NCI-H460 (cell line): ENCODE measurements at places on chromosomes 2 and 18.

GRCh38 chr2:71151620-71152019 is 21.2 kb downstream of the MPHOSPH10 start:
- no peak for DNase-seq

- no peak for DNase-seq
These were observed 29.6 kb upstream of the ZCCHC2 start for GRCh38 chr18:62493033-62493862.

DNA sequence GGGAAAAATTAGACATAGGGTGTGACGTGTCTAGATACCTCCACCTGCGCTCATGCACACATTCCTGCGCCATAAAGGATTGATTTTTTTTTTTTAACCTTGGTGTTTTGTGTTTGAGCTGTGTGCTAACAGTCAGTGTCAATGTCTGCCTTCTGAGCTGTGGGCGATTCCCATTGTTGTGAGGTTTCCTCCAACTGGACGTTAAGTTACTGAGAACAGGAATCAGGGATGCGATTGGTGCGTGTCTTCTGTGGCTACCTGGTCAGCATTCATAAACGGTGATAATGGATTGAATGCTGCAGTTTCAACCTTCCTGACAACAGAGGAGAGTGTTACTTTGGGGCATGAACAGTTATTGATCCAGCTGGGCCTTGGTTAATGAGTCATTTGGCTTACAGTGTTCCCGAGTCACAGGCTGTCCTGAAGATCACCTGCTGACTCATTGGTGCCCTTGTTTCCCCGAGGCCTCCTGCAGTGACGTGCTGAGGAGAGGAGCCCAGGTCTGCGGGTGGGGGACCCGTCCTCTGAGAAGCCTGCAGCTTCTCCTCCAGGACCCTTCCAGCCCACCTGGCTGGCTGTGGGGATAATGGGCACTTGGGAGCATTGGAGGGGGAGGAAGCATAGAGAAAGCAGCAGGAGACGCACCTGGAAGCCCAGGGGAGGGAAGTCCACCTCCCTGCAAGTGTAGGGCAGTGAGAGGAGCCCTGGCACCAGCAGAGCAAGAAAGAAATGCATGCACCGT is 25.8 kb upstream of the CABYR start:
- no peak for DNase-seq

GRCh38 chr2:27705851-27706622 is 42.3 kb downstream of the SLC4A1AP start:
- peak; percentile 87 for DNase-seq

DNA sequence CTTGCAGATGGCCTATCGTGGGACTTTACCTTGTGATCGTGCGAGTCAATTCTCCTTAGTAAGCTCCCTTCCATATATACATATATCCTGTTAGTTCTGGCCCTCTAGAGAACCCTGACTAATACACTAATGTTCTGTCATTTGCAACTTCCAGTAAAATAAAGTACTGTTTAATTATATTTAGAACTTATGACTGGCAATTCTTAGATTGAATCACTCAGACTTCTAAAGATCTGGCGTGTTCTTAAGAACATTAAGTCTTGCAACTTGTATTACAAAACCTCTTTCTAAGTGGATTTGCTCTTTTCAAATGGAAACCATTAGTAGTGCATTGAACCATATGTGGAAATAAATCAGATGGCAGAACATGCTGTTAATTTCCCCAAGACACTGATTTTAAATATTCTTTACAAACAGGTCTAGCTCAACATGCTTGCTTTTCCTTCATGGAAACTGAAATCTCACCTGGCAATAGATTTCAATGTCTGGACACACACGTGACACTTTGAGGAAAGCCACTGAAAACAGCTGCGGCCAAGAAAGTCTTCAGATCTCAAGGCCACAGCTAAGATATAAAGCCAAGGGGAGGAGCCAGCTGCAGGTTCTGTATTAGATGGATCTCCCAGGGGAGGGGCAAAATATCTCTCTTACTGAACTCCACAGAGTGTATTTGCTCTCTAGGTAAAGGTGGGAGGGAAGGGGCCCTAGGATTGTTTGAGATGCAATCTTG is 50.6 kb downstream of the PMAIP1 start:
- DNase-seq = no peak

DNA sequence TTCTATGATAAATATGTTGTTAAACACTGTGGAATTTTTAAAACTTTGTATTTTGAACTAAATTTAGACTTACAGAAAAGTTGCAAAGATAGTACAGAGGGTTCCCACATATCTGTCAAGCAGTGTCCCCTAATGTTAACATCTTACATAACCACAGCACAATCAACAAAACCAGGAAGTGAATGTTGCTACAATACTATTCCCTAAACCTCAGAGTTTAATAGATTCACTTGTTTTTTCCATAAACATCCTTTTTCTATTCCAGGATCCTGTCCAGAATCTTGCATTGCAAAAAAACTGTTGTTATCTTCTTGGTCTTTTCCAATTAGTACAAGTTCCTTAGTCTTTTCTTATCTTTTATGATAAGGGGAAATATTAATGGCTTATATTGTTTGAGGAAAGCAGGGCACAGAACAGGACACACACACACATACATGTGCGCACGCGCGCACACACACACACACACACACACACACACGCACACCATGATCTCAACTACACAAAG is 251.1 kb upstream of the TRIB2 start:
- DNase-seq = no peak

DNA sequence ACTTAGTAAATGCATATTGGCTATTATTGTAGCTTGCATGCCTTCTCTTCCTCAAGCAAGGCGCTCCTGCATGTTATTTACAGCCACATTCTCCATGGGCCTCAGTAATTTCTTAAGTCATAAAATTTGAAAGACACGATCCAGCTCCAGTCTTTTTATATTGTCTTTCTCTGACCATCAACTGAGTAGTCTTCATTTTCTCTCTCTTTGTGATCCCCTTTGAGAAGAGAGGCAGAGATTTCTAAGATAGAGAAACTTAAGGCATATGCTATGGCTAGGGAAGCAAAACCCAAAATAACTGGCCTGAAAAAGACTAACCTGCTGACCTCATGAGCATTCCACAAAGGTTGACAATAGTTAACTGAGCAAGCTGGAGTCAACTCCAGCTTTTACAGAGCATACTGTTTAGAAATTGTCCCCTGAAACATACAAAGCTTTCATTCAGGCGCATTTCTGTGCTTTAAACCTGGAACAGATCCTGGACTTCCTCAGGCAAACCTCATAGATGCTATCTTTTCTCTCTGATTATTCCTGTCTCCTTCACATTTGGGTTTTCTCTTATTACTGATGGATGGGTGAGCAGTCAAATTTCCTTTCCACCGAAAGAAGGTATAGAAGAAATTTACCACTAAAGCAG is 4.6 kb downstream of the DPP4 start:
- no peak for DNase-seq

DNA sequence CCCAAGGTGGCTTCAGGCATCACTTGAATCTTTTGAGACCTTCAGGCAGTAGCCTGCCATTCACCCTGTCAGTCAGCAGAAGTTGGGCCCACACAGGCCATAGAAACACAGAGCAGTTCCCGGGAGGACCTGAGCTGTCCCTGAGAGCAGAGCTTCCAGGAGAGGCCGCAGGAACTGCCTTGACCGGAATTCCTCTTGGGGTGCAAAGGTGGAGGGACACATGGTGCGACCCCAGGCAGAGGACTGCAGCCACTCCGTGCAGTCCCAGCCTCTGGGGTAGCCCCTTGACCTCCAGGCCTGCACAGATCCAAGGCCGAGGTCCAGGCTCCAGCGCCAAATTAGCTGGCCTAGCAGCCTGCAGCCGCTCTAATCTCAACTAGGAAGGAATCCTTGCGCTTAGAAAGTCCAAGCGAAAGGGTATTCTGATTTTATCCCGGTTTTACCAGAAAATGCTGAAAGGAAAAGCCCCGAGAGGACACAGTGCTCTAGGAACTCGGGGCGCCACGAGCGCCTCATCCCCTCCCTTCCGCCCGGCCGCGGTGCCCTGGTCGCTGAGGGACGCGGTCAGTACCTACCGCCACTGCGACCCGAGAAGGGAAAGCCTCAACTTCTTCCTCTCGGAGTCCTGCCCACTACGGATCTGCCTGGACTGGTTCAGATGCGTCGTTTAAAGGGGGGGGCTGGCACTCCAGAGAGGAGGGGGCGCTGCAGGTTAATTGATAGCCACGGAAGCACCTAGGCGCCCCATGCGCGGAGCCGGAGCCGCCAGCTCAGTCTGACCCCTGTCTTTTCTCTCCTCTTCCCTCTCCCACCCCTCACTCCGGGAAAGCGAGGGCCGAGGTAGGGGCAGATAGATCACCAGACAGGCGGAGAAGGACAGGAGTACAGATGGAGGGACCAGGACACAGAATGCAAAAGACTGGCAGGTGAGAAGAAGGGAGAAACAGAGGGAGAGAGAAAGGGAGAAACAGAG is 5.4 kb downstream of the SIX2 start:
- DNase-seq = no peak

GRCh38 chr2:44389895-44390294 is 28.1 kb downstream of the CAMKMT start:
- DNase-seq = no peak

- no peak for DNase-seq
These were observed 1060.3 kb downstream of the DSC3 start for GRCh38 chr18:29982218-29982617.

GRCh38 chr2:169426069-169426663 is 53.1 kb upstream of the BBS5 start:
- no peak for DNase-seq

GRCh38 chr18:74060579-74060978 is 87.1 kb downstream of the FBXO15 start:
- DNase-seq = no peak

DNA sequence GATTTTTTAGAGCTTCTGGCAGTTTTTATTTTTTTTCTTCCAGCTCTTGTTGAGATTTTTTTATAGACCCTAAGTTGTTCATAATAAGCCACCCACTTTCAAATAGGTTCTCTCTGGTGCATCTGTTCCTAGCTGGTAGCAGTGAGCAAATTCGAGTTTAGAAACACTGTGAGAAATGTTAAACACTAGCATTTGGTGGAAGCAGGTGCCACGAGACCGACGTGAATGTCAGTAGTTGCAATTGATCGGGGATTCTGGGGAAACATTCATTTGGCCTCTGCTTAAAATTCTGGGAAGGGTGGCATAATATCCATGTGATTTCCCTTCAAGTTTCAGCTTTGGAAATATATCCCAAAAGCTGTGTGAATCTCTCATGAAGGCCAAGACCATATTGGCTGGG is 435.0 kb downstream of the RNF144A start:
- no peak for DNase-seq

- no peak for DNase-seq
These were observed 35.4 kb downstream of the FBXO11 start for GRCh38 chr2:47870641-47871540.

DNA sequence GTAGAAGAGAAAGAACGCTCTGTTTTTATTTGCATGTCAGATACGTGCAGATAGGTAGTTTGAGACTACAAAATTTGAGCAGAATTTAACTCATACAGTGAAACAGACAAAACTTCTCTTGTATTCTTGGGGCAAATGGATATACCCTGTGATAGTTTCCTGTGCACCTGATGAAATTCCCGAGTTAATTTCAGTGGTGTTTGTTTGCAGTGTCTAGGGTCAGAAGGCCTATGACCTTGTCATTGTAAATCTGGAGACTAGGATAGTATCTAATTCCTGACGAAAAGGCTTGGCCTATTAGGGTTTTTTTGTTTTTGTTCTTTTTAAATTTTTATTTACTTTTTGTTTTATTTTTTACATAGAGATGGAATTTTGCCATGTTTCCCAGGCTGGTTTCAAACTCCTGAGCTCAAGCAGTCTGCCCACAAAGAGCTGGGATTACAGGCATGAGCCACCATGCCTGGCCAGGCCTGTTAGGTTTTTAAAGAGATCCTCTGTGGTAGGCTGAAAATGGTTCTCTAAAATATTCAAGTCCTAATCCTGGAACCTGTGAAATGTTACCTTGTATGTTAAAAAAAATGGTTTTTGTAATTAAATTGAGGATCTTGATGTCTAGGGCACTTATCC is 17.6 kb downstream of the LCLAT1 start:
- no peak for DNase-seq

DNA sequence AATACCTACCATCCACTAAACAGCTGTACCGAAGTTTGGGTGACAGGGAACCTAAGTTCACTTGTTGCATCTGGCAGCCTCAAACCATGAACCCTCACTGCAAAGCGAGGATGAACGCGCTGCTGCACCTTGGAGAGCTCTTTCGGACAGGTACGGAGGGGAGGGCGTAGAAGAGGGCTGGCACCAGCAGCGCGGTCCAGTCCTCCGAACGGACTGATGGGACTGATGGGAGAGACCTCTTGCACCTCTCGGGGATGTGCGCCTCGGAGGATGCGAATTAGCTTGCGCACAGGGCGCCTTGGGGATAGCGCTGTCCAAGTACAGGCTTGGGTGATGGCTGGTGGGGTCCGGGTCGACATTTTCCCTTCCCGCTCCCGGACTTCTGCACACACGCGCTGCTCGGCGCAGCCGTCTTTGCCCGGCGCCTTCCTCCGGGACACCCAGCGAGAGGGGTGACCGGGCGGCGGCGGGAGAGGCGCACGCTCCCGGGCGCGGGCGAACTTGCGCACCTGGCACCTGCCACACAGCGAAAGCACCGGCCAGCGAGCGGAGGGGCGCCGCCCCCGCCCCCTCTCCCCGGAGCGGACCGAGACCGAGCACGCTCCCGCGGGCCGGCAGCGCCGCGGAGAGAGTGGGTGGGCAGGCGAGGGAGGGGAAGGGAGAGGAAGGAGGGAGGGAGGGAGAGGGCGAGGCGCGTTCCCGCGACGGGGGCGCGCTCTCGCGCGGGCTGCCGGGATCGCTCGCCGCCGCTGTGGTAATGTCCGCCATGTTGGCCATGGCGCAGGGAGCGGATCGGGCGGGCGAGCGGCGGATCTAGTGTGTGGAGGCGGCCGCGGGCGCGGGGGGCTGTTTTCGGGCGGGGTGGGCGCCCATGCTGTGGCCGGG is at the start of gene EPC2:
Gene EPC2 (plus strand): TSS at position 754 of the 885 bp plus-strand sequence. CDS start 267 bp downstream, outside the sequence.
- DNase-seq = peak; percentile 69

DNA sequence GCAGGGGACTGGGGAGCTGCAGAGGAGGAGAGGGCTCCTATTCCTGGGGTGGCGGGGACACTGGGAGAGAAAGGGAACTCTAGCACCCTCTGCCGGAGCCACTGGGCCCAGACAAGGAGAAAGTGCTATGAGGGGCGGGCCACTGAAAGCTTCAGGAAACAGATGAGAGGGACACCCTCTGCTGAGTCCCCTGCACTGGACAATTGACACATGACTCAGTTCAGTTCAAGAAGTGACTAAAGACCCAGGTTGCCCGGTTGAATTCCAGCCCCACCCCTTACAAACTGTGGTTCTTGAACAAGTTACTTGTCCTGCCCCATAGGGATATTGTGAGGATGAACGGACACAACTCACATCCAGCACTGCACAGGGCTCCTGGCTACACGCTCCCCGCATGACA is 5.0 kb downstream of the RUFY4 start:
- DNase-seq = peak; percentile 20

DNA sequence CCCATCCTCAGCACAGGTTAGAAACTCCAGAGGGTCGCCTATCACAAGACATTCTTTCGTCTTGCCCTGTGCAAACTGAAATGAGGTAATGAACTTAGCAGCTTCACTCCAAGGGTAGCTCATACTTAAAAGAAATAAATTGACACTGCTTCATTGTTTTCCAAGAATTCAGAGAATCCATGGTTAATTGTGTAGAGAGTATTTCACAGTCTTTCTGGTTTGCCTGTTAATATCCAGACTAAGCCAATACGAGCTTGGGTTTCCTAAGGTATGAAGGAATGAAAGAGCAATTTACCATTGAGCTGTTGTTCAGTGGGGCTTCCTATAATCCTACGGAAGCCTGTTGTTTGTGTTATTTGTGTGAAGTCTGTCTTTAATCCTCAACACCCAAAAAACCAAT is 58.7 kb downstream of the FAM124B start:
- DNase-seq = no peak

GRCh38 chr2:96233880-96234316 is 25.3 kb upstream of the STARD7 start:
- DNase-seq = no peak

- no peak for DNase-seq
These were observed 28.4 kb upstream of the DYNC2LI1 start for GRCh38 chr2:43745457-43745856.
